ENCODE measurements at places on chromosomes 11 and 22. TPM values are rescaled to one million over a fixed set of nuclear protein-coding genes. Genes with fewer than 3 reads are reported as not detected.

The SLC22A8 gene
- not detected for total RNA-seq

The OR52N4 gene
- not detected for total RNA-seq

The TRPM5 gene
- not detected for total RNA-seq

The C22orf31 gene
- not detected for total RNA-seq

The SULT4A1 gene
- not detected for total RNA-seq

The OR56A1 gene
- under 0.01 TPM for total RNA-seq

The APOL5 gene
- not detected for total RNA-seq
